ENCODE measurements at places on chromosomes 3 and 15. TPM values are rescaled to one million over a fixed set of nuclear protein-coding genes. Genes with fewer than 3 reads are reported as not detected.

DNA sequence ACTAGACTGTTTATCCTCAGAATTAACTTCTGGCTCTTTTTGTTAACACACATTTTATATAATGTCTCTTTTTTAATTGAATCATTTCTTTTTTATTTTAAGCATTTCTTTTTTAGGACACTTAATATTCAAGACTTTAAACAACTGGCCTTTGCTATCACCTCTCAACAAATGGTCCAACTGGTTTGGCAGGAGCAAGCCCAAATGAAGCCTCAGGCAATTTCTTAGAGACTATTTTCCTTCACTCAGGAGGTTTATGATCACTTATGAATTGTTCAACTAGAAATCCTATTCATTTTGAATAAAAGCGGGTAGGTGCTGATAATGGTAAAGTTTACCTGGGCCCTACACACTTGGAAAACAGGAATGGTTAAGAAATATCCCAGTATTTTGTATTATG, 705.6 kb upstream of the GBE1 start:
- DNase-seq = no peak

DNA sequence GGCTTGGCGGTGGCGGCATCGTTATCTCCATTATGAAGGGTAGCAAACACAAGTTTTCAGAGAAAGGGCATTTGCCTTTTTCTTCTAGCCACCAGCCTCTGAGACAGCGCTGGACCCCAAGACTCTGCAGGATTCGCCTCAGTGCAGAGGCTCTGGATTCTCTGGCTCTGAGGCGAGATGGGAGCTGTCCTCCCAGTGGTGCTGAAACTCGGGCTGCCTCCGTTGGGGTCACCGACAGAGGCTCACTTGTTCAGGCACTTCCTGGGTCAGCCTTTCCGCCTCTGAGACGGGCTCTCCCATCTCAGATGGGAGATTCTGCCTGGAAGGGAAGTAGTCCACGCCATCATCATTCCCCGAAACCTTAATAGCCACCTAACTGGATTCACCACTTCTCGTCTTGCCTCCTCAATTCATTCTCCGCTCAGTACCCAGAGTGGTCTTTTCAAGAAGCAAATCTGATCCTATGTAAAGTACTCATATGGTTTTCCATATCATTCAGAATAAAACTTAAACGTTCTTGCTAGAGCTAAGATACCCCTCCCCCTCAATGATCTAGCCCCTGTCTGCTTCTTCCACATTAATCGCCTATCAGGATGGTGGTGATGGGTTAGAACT, 76.9 kb downstream of the RHCG start:
- DNase-seq = peak; percentile 62

- DNase-seq = no peak
Observed at GRCh38 chr3:58345457-58345856, 12.8 kb downstream of the PXK start.

DNA sequence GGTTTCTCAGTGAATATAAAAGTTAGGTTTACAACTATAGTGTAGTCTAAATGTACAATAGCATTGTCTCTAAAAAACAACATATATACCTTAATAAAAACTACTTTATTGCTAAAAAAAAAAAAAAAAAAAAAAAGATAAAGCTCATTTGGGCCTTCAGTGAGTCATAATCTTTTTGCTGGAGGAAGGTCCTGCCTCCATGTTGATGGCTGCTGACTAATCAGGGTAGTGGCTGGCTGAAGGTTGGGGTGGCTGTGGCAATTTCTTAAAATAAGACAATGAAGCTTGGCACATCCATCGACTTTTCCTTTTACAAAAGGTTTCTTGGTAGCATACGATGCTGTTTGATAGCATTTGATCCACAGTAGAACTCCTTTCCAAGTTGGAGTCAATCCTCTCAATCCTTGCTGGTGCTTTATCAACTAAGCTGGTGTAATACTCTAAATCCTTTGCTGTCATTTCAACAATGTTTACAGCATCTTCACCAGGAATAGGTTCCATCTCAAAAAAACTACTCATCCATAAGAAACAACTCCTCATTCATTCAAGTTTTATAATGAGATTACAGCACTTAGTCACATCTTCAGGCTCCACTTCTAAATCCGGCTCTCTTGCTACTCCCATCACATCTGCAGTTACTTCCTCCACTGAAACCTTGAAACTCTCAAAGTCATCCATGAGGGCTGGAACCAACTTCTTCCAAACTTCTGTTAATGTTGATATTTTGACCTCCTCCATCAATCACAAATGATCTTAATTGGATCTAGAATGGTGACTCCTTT, 13.3 kb downstream of the ZNF280D start:
- DNase-seq = peak; percentile 70

- peak; percentile 40 for DNase-seq
Observed at GRCh38 chr15:93121973-93122910, 33.2 kb upstream of the RGMA start.

DNA sequence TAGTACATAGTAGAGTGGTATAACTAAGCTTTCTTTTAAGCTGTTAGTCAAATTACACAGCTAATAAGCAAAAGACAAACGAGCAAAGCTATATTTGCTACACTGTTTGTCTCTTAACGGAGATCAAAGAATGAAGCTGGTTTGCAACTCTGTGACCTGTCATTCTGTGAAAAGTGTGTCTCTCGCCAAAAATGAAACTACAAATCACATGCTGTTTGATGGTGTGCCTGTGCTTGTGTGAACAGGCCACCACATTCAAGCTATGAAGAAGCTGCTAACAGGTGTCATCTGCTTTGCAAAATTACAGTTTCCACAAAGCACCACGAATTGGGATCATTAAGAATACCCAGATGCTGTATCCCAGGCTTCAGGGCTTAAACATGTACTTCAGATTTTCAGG, 667.8 kb upstream of the NAALADL2 start:
- DNase-seq = no peak

- DNase-seq = peak; percentile 66
Observed at GRCh38 chr3:62665627-62666437, 209.4 kb downstream of the CADPS start.

- DNase-seq = peak; percentile 25
Observed at GRCh38 chr3:55818485-55818884, 331.4 kb upstream of the WNT5A start.

GRCh38 chr3:138062626-138063025, 52.7 kb downstream of the CLDN18 start:
- no peak for DNase-seq

GRCh38 chr3:98508582-98508981, 11.1 kb downstream of the OR5K2 start:
- no peak for DNase-seq

DNA sequence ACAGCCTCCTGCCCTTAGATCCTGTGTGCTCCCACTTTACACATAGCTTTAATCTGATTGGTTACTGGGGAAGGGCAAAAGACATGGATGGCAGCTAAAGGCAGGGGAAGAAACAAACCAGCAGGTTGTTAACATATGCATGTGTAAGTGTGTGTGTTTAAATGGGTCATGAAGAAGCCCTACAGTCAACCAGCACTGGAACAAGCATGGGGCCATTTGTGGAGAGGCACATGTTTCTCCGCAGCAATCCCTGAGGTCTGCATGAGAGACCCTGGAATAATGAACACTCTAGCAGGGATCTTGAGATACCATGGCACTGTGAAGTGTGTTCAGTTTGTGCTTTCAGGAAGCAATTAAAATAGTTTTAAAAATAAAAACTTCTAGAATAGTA, 6.0 kb downstream of the KLF13 start:
- no peak for DNase-seq

DNA sequence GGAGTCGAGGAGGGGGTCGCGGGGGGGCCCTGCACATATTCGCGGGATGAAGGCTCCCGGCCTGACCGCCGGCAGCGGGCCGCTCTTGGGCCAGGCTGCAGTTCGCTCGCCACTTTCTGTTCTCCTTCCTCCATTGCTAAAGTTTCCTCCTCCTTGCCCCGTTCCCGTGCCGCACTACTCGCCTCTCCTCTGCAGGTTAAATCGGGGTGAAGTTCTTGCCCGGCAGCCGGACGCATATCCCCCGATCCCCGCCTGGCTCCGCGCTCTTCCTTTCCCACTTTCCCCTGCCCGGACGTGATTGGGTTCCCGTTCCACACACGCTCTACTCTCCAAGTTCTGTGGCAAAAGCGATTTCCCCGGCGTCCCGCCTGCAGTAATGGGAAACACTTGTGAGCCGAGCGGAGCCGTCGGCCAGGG, 556 bp downstream of the CRYBG3 start:
- peak; percentile 55 for DNase-seq

DNA sequence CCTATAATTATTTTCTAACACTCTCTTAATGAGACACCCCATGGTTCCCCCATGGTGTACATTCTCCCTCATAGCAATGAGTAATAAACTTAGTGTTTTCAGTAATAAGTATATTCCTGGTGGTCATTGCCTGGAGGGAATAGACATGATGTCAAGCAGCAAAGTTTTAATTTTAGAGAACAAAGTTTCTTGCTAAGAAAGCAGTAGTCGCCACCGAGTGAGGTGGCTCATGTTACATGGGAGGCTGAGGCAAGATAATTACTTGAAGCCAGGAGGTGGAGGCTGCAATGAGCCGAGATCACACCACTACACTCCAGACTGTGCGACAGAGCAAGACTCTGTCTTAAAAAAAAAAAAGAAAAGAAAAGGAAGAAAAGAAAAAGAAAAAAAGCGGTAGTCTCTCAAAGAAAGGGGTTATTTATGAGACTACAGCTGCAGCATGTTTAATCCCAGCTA, 2.4 kb upstream of the ELP6 start:
- DNase-seq = peak; percentile 69

- DNase-seq = peak; percentile 68
Observed at GRCh38 chr3:112582244-112582874, 20.5 kb downstream of the SLC35A5 start.

DNA sequence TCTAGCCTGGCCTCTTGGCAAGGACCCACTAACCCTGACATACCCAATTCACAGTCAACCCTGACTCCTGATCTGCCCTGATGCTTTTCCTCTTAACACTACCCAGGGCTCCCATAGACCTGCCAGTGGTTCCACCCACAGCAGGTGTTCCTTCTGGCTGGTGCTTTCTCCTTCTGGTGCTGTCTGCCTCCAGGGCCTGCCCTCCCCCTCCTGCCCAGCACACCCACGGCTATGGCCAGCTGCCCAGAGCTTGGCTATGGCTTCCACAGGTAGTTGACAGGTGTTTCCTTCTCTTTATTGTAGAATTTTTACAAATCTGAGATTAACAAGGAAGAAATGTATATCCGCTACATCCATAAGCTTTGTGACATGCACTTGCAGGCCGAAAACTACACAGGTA, 46.5 kb upstream of the MANF start:
- DNase-seq = no peak

DNA sequence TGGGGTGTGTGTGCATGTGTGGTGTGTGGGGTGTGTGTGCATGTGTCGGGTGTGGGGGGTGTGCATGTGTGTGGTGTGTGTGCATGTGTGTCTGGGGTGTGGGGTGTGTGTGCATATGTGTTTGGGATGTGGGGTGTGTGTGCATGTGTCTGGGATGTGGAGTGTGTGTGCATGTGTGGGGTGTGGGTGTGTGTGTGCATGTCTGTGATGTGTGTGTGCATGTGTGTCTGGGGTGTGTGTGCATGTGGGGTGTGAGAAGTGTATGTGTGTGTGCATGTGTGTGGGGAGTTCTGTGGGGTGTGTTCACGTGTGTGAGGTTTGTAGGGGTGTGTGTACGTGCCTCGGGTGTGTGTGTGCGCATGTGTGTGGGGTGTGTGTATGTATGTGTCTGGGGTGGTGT, 6.7 kb upstream of the OCA2 start:
- DNase-seq = no peak

DNA sequence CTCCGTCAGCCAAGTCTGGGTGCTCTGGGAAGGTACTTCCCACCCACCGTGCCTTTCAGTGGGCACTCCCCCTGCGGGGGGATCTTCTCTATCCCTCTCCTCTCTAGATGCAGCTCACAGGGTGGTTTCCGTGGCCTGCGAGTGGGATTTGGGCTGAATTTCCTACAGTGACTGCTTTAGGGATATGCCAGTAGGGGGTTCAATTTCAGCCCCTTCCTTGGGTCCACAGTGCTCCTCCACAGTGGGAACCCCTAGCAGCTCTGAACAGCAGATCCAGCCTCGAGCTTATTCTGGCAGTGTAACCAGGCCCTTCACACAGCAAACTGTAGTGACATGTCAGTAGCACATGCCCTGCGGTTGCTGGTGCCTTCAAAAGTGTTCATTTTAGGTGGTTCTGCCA, 155.7 kb downstream of the CHDH start:
- no peak for DNase-seq

GRCh38 chr15:101387574-101387973, 92.5 kb upstream of the SNRPA1 start:
- DNase-seq = no peak

GRCh38 chr3:107430996-107431245, 53.7 kb downstream of the CCDC54 start:
- peak; percentile 25 for DNase-seq

DNA sequence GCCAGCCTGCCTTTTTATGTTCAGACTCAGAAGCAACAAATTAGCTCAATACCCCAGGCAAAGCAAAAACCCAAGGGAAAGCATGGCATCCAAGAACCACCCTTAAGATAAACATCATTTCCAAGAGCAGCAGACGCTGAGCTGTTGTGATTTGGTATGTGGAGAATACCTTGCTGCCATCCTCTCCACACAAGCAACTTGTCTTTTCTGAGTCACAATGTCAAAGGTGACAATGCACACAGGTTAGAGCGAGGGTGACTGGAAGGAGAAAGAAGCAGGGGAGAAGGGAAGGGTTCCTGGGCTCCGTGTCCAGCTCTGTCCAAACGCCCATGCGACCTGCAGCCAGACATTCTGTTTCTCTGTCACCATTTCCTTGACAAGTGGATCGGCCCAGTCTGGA, 6.0 kb downstream of the PCSK6 start:
- no peak for DNase-seq

DNA sequence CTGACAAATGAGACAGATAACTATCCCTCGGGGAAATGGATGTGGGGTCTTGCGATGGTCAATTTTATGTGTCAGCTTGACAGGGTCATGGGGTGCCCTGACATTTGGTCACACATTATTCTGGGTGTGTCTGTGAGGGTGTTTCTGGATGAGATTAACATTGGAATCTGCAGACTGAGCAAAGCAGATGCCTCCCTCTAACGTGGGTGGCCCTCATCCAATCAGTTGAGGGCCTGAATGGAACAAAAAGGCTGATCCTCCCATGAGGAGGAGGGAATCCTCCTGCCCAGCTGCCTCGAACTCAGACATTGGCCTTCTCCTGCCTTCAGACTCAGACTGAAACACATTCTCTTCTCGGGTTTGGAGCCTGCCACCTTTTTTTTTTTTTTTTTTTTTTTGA, 69.0 kb downstream of the MINAR1 start:
- DNase-seq = no peak

GRCh38 chr3:99458013-99458412, 180.4 kb upstream of the COL8A1 start:
- DNase-seq = no peak

- peak; percentile 84 for DNase-seq
Observed at GRCh38 chr15:90660195-90660998, 56.7 kb upstream of the BLM start.

Gene SLC9A9
- total RNA-seq = 1.4 TPM

Gene NANOGP8
- total RNA-seq = not detected

Gene MAP6D1
- total RNA-seq = 5.0 TPM

Gene PHC3
- total RNA-seq = 49.2 TPM

Gene LNP1
- total RNA-seq = 5.3 TPM

Gene MFGE8
- total RNA-seq = 118 TPM

Gene OCA2
- total RNA-seq = not detected

Gene ITIH3
- total RNA-seq = not detected

Gene LRRIQ4
- total RNA-seq = 0.15 TPM

All from A673 (cell line).